ENCODE measurements at places on chromosomes 13 and 19. TPM values are rescaled to one million over a fixed set of nuclear protein-coding genes. Genes with fewer than 3 reads are reported as not detected.

DNA sequence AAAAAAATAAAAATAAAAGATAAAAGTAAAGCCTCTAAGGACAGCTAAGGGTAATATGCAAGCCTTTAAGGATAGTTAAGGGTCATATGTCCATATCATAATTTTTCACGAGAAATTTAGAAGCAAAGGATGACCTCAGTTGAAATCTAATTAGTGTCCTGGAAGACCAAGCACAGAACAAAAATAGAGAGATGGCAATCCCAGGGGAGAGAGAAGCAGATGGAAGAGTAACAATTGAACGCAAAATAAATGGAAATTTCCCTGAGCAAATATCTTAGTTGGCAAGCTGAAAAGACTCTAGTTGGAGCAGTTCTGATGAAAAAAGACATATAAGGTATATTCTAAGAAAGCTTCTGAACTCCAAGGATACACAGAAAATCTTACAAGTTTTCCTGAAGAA is 275.4 kb downstream of the NALCN start:
- H3K27me3 ChIP-seq, result no peaks in the 10 kb centered on the region
- H3K4me3 ChIP-seq, result no peak overlapping the region
- DNase-seq, result no peak
- no peak overlapping the region for H3K27ac ChIP-seq
- no peaks in the 10 kb centered on the region for H3K4me1 ChIP-seq

- no peaks in the 10 kb centered on the region for H3K4me1 ChIP-seq
- no peaks in the 10 kb centered on the region for H3K27me3 ChIP-seq
- H3K27ac ChIP-seq, result no peak overlapping the region
- H3K36me3 ChIP-seq, result no peaks in the 10 kb centered on the region
These were observed 13.2 kb downstream of the GATAD2A start for GRCh38 chr19:19418555-19419260.

RABAC1 gene
- 185 TPM for total RNA-seq

EFNA2 gene
- not detected for total RNA-seq

ZNF536 gene
- 0.67 TPM for total RNA-seq

KLK3 gene
- 1.4 TPM for total RNA-seq

DNA sequence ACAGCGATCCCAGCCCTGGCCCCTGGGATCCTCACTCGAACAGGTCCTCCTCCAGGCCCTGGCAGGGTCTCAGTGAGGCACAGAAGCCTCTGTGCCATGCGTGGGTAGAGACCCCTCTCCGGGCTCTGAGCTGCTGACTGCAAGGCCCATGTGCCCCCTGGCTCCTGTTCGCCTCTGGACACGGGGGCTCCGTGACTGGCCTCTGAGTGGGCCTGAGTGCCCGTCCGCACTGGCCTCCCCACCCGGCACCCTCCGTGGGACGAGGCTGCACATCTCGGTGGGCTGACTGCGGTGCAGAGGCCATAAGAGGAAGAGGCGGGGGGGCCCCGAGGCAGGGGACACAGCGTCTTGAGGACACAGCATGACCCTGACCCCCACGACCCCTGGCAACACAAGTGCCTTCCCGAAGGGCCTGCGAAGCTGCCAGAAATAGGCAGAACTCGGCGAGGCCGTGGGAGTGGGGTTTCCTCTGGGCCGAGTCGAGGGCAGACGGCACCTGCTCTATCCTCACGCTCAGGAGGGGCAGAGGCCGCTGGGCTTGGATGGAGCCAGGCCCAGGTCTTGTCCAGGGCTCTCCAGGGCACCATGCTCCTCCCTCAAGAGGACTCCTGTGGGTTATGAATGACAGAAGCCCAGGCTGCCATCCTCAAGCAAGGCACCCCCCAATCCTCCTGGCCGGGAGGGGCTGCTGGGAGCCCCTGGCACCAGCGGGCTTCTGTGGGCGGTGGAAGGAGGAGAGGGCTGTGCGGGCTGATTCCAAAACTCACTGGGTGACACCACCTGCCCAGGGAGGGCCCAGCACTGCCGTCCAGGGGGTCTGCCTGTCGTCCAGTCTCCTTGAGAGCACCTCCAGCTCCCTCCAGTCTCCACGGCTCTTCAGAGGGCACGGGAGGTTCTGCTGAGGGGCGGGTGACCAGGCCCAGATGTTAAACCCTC is 52.6 kb downstream of the RASA3 start:
- H3K4me1 ChIP-seq, result peaks cover 14% of the 10 kb centered on the region
- no peaks in the 10 kb centered on the region for H3K27me3 ChIP-seq
- peak overlapping the region; percentile 80 for H3K27ac ChIP-seq
- no peaks in the 10 kb centered on the region for H3K36me3 ChIP-seq
